ENCODE measurements at places on chromosomes 13 and 19.

GRCh38 chr19:31378404-31378803 is 29.2 kb upstream of the TSHZ3 start:
- DNase-seq, result no peak

DNA sequence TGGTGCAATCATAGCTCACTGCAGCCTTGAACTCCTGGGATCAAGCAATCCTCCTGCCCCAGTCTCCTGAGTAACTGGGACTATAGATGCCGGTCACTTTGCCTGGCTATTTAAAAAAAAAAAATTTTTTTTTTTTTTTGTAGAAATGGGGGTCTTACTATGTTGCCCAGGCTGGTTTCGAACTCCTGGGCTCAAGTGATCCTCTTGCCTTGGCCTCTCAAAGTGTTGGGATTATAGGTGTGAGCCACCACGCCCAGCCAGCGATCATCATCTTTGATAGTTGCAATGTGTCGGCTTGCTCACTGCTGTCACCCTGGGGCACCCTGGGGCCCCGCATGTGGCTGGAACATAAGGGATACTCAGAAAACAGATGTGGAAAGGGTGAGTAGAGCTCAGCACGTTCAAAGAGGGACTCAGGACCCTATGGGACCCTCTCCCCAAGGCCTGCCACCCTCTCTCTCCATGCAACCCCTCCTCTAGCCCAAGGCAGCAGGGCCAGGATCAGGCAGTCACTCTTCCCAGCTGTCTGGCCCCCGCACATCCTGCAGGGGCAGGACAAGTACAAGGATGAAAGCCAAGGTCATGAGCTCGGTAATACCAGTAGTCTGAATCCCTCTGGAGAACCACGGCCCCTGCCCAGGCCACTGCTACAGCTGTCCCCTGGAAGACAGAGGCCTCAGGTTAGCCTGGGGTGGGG is 6.5 kb upstream of the CCL25 start:
- no peak for DNase-seq

GRCh38 chr19:13100031-13100588 is 2.5 kb downstream of the LYL1 start:
- no peak for DNase-seq

DNA sequence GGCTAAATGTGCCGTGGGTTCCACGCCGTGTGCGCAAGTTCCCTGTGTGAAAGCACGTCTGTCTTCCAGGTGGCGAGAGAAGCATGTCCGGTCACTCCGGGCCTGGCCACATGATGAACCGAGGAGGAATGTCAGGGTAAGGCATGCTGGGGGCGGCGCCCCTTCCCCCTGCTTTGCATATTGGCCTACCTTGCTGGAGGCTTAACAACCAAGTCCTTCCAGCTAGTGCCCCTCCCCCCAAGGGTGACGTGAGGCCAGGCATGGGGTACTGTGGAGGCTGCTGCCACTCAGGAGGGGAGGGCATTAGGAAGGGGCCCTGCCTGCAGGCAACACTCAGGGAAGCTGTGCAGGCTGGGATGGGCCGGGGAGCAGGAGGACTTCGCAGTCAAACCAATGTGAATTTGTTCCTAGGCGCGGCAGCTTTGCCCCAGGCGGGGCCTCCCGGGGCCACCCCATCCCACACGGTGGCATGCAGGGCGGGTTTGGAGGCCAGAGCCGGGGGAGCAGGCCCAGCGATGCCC is 12.5 kb downstream of the MICOS13 start:
- no peak for DNase-seq

- DNase-seq, result no peak
Observed at GRCh38 chr13:32728327-32728726, 142.1 kb downstream of the PDS5B start.

GRCh38 chr19:4354897-4355296 is 11.5 kb downstream of the MPND start:
- DNase-seq, result no peak

- no peak for DNase-seq
Observed at GRCh38 chr13:29109987-29110386, 289.8 kb downstream of the MTUS2 start.
